Effector memory CD8-positive, alpha-beta T cell (primary cell): ENCODE measurements at places on chromosomes 2 and 18.

GRCh38 chr2:234963773-234964615, 12.2 kb downstream of the SH3BP4 start:
- no peak overlapping the region for H3K4me3 ChIP-seq
- no peak overlapping the region for H3K27ac ChIP-seq
- H3K36me3 ChIP-seq: no peaks in the 10 kb centered on the region
- no peaks in the 10 kb centered on the region for H3K4me1 ChIP-seq

GRCh38 chr2:25304826-25305596, 36.7 kb downstream of the DNMT3A start:
- H3K27me3 ChIP-seq: no peaks in the 10 kb centered on the region
- peaks cover 59% of the 10 kb centered on the region for H3K4me1 ChIP-seq
- H3K4me3 ChIP-seq: peak overlapping the region; percentile 73
- peak overlapping the region; percentile 76 for H3K27ac ChIP-seq
- DNase-seq: no peak
- peaks cover 16% of the 10 kb centered on the region for H3K36me3 ChIP-seq

DNA sequence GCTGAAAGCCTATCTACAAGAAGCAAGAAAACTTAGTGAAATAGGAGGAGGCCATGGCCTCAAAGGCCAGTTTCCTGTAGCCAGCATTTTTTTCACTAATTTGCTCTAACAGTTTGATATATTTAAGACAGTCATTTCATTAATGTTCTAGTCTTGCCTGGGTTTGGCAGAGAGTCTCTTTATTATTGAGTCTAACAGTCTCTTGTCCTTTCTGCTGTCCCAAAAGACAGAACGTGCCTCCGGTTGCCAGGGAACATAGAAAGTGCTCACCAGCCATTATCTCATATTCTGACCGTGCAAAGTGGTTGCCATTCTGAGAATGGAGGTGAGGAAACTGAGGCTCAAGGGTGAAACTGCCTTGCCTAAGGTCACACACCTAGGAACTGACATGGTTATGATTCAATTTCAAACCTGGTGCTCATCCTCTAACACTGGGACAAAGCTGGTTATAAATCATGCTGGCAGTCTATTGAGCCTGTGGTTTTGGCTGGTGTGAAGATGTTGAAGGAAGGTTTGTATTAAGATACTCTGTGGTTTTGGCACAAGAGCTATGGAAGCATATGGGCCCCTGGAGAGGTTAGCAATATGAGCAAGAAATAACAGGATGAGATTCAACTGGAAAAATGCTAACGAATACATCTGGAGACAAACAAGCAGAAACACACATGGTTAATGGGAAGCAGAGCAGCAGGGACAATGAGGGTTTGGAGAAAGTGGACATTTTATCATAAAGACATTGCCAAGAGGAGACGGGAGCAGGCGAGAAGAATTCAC, 903.3 kb upstream of the KLHL29 start:
- no peaks in the 10 kb centered on the region for H3K36me3 ChIP-seq
- H3K27ac ChIP-seq: no peak overlapping the region
- no peaks in the 10 kb centered on the region for H3K4me1 ChIP-seq
- DNase-seq: no peak
- no peaks in the 10 kb centered on the region for H3K27me3 ChIP-seq

- peak overlapping the region; percentile 65 for H3K4me3 ChIP-seq
- no peaks in the 10 kb centered on the region for H3K36me3 ChIP-seq
- H3K27me3 ChIP-seq: peaks cover 38% of the 10 kb centered on the region
- no peak for DNase-seq
- H3K27ac ChIP-seq: no peak overlapping the region
These were observed 1.1 kb downstream of the IGFBP5 start for GRCh38 chr2:216694082-216694825.

DNA sequence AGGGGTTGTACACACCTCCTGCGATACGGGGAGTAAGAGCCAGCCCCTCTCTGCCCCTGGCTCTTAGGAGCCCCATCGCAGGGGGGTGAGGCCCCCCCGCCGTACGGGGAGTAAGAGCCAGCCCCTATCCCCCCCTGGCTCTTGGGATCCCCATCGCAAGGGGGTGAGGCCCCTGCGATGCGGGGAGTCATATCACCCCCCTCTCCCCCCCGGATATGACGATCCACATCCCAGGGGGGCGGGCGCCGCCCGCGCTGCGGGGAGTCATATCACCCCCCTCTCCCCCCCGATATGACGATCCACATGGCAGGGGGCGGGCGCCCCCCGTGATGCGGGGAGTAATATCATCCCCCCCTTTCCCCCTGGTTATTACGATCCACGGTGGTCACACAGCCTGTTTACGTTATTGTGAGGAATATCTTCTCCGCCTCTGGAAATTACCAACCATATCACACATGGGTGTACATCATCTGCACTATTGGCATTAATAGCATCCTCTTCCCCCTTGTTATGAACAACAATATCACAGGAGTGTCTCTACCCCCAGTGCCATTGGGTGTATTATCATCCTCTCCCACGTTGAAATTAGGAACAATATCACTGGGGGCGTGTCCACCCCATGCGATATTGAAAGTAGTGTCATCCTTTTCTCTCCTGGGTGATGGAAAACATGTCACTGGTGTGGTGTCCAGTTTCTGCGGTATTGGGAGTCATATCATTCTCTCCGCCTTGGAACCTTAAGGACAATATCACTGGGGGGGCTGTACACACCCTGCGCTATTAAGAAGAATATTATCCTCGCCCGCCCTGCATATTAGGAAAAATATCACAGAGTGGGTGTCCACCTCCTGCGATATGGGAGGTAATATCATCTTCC, 24.7 kb upstream of the NAGK start:
- H3K4me3 ChIP-seq: no peak overlapping the region
- H3K36me3 ChIP-seq: no peaks in the 10 kb centered on the region
- no peak overlapping the region for H3K27ac ChIP-seq
- H3K4me1 ChIP-seq: no peaks in the 10 kb centered on the region
- H3K27me3 ChIP-seq: peaks cover 17% of the 10 kb centered on the region
